ENCODE measurements at places on chromosomes 3 and 15. TPM values are rescaled to one million over a fixed set of nuclear protein-coding genes. Genes with fewer than 3 reads are reported as not detected.

GRCh38 chr15:94395640-94396039 lies 164.3 kb downstream of the MCTP2 start:
- no peak for DNase-seq

DNA sequence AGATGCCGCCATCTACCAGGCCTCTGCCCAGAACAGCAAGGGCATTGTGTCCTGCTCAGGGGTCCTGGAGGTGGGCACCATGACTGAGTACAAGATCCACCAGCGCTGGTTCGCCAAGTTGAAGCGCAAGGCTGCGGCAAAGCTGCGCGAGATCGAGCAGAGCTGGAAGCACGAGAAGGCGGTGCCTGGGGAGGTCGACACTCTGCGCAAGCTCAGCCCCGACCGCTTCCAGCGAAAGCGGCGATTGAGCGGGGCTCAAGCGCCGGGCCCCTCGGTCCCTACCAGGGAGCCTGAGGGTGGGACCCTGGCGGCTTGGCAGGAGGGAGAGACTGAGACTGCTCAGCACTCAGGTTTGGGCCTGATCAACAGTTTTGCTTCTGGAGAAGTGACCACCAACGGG lies 22.6 kb downstream of the ALPK3 start:
- no peak for DNase-seq

GRCh38 chr3:56940321-56940720 lies 120.1 kb upstream of the SPATA12 start:
- DNase-seq, result no peak

- DNase-seq, result no peak
These were observed 109.2 kb upstream of the ROBO2 start for GRCh38 chr3:76930712-76931111.

GRCh38 chr3:120368172-120368571 lies 19.0 kb upstream of the LRRC58 start:
- DNase-seq, result no peak

GRCh38 chr3:43435706-43436105 lies 149.4 kb downstream of the SNRK start:
- DNase-seq, result no peak

GRCh38 chr15:62047282-62047827 lies 12.9 kb downstream of the VPS13C start:
- no peak for DNase-seq

- peak; percentile 73 for DNase-seq
These were observed 66.4 kb downstream of the PTPRG start for GRCh38 chr3:61627768-61628185.

DNA sequence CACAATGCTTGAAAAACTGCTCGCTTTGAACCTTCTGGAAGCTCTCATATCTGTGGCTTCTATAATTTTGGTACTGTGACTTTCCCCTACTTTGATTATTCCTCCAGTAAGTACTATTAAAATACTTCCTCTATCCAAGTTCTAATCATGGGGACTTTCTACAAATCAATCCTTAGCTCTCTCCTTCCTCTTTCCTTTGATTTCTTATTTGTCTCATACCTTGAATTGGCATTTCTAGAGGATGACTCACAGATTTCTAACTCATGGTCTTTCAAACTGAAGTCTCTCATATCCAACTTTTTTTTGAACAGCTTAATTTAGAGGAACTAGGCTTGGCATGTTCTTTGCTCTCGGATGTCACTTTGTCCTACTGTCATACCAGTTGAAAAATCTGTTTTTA lies 241.8 kb downstream of the TBC1D5 start:
- DNase-seq, result no peak

- peak; percentile 11 for DNase-seq
These were observed 57.4 kb downstream of the ETFA start for GRCh38 chr15:76253691-76254473.

- peak; percentile 12 for DNase-seq
These were observed 124.7 kb downstream of the RPL22L1 start for GRCh38 chr3:170745211-170745718.

GRCh38 chr3:99561056-99561455 lies 77.3 kb upstream of the COL8A1 start:
- no peak for DNase-seq

DNA sequence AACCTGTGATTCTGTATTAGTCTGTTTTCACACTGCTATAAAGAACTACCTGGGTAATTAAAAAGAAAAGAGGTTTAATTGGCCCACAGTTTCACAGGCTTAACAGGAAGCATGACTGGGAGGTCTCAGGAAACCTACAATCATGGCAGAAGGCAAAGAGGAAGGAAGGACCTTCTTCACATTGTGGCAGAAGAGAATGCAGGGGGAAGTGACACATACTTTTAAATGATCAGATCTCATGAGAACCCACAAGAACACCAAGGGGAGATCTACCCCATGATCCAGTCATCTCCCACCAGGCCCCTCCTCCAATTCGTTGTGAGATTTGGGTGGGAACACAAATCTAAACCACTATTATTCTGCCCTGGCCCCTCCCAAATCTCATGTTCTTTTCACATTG lies 6.1 kb downstream of the ZKSCAN7 start:
- DNase-seq, result no peak

DNA sequence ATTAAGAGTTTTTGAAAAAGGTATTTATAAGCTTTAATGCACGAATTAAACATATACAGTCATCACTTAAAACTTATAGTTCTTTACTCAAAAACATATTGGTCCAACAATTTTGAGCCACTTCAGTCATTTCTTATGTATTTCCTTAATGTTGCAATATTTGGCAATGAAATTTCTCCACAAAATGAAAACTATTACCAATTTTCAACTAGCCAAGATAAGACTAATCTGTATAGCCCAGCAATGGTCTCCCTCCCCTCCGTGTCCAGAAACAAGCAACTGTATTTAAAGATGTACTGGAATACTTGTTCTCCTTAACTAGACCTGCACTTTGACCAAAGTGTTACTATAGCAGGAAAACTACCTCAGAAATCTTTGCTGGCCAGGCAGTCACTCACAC lies 9.2 kb downstream of the ARF4 start:
- DNase-seq, result no peak

DNA sequence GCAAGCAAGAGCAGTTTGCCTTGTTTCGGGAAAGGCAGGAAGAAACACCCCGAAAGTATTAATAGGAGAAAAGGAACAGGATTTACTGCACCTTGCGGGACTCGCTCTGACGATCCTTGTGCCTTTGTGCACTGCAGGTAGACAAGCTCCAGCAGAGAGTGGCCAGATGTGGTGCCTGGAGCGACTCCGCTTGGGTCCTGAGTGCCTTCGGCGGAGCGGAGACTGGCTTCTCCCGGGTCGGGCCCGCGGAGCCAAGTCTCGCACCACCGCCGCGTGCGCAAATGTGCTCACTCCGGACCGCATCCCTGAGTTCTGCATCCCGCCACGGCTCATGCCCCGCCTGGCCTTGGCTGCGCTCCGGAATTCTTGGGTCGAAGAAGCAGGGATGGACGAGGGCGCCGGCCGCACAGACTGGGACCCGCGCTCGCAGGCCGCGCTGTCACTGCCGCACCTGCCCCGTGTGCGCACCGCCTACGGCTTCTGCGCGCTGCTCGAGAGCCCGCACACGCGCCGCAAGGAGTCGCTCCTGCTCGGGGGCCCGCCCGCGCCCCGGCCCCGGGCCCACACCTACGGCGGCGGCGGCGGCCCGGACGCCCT lies 769 bp downstream of the C2CD4A start:
- peak; percentile 22 for DNase-seq

DNA sequence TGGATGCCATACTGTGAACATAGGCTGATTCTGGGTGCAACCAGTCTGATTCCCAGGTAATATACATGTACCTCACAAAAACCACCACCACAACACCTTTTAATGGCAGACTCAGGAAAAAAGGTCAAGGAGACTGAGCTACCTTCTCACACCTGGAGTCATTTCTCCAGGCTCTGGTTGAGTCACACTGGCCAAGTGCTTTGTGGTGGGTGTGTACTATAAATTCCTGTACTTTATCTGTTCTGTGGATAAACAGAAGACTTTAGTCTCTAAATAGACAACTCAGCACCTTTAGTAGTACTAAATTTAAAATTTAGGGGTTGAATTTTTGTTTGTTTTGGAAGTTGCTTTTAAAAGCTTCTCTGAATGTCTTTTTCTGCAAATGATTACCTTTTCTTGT lies 46.7 kb downstream of the TOP2B start:
- DNase-seq, result no peak

DNA sequence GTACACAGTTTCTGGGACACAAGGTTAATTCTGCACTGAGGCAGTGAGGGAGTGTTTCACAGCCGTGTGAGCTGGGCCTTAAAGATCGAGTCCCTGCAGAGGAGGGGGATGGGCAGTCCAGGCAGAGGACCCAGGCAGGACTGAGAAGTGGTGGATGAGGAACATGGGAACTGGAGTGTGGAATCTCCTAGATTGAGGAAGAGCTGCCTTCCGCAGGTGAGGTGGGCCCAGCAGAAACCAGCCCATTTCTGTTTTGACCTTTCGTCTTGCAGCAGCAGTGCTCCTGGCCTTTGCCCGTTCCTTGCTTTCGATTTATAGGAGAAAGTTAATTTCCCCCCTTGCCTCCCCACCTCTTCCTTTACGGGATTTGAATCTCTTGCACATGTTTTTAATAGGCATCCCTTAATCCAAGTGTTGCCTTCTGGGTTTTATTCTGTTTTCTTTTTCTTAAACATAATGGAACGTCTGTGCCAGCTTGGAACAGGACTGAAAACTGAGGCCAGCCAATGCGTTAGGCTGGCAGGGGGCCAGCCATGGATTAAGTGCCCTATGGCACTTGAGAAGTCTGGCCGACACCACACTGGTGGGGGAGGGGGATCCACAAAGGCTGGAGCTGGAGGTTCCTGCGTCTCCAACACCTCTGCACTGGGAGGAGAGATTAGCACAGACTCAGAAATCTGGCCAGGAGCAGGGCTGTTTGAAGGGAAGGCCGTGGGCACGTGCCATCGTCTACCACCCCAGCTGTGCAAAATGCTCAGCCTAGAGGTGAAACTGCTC lies 78.1 kb downstream of the AAGAB start:
- DNase-seq, result peak; percentile 69

DNA sequence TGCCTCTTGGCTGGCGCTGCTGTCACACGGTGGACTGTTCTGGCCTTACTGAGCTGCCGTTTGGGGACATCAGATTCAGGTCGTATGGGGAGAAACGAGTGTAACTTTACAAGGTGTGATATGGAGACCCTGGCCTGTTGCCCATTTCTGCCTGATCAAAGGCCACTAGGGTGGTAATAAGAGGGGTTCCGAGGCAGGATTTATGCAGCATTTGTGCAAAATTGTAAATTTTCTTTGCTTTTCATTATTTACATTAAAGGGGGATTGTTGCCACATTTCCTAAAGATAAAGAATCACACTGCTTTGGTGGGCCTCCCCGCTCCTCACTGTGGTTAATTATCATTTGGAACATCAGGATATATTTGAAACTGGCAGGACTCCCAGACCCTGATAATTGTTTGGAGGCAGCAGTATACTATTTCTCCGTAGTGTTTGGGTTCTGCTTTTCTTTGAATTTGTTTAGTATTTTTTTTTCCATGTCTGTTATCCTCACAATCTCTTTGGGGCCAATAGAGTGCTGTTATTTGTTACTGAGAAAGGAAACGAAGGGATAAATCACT lies 891 bp downstream of the NXPE3 start:
- DNase-seq, result peak; percentile 25

- DNase-seq, result peak; percentile 30
These were observed 880 bp upstream of the CHRNA7 start for GRCh38 chr15:32029409-32029861.

DNA sequence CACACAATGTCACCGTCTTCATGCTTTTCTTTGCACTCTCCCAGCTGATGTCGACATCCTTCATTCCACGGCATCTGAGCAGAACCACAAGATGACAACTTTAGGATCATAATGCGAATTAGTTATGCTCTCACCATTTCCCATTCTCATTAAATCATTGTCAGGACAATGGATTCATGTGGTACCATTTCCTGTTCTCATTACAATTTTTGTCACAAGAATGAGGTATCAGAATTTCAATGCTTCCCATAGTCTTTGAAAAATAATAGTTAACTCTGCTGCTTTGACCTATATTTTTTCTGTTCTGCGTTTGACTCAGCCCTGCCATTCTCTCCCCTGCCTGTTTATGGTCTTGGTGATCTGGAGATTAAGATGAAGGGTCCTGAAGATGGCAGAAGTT lies 175.7 kb upstream of the MDFIC2 start:
- no peak for DNase-seq

DNA sequence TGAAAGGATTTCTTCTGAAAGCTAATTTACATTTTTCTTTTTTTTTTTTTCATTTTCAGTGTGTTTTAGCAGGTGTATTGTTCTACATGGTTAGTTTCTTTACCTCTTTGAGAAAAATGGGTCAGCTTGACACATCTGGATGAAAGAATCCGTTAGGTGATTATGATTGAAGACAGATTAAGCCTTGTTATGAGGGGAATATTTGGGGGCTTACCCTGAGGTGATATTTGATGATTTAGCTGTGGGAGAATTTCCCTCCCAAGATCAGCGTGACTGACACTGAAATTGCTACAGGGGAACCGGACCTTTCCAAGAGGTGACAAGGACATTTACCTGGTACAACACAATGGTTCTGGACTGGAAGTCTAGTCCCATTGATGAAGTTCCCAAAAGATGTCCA lies 147.5 kb downstream of the NFKBIZ start:
- no peak for DNase-seq

- DNase-seq, result peak; percentile 49
These were observed 101.2 kb downstream of the ST8SIA2 start for GRCh38 chr15:92494806-92495336.

The DUT gene
- 102 TPM for total RNA-seq

The CLDN16 gene
- not detected for total RNA-seq

The SEMA3G gene
- total RNA-seq, result 10.8 TPM

The MAN2A2 gene
- 9.2 TPM for total RNA-seq

The GATM gene
- total RNA-seq, result 319 TPM

The CISH gene
- total RNA-seq, result 3.9 TPM

The SCN11A gene
- 2.0 TPM for total RNA-seq

The CLDN1 gene
- total RNA-seq, result 2.1 TPM

The ERC2 gene
- 2.0 TPM for total RNA-seq

The ACTRT3 gene
- 3.4 TPM for total RNA-seq

The GABRR3 gene
- not detected for total RNA-seq

The LYZL4 gene
- not detected for total RNA-seq

The SYNPR gene
- total RNA-seq, result 0.04 TPM

The TMCO5A gene
- total RNA-seq, result not detected
